Upper lobe of left lung (tissue), 6 donors: ENCODE measurements at places on chromosomes 5 and 9.

DNA sequence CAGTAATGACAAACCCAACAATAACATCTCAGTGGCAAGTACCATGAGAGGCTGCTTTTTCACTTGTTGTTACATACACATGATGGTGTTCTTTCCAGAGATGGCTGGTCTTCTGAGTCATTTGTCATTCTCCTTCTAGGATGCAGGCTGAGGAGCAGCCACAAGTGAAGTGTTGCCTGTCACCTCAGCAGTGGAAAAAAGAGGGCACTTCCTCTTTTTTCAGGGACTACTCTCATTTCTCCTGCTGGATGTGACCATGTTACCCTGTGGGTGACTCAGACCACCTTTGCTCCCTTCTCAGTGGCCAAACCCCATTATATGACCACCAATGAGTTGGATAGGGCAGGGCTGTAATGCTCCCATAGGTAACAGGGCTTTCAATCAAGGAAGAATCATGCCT is 587.0 kb upstream of the ADAMTS16 start:
- no peak for DNase-seq

GRCh38 chr5:53616939-53617549 is 56.6 kb downstream of the NDUFS4 start:
- DNase-seq, result no peak

- DNase-seq, result no peak
Observed at GRCh38 chr5:93044859-93045666, 536.0 kb downstream of the NR2F1-AS1 start.

DNA sequence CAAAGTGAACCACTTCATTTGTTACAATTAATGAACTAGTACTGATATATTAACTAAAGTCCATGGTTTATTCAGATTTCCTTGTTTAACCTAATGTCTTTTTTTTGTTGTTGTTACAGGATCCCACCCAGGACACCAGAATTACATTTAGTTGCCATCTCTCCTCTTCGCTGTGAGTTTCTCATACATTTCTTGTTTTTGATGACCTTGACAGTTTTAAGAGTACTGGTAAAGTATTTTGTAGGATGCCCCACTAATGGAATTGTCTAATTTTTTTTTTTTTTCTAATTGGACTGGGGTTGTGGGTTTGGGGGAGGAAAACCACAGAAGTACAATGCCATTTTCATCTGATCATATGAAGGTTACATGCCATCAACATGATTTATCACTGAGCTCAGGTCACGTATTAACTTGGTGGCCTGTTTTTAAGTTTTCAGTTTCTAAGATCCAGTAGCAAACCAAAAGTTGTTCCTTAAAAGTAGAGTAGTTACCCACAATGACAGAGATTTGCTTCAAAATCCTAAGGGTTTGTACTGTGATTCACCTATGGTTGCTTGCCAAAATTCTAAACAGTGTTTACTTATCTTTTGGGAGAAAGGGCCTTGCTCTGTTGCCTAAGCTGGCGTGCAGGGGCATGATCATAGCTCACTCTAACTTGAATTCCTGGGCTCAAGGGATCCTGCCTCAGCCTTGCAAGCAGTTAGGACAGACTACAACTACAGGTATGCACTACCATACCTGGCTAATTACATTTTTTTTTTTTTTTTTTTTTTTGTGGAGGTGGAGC is 4.5 kb upstream of the OTULIN start:
- no peak for DNase-seq

DNA sequence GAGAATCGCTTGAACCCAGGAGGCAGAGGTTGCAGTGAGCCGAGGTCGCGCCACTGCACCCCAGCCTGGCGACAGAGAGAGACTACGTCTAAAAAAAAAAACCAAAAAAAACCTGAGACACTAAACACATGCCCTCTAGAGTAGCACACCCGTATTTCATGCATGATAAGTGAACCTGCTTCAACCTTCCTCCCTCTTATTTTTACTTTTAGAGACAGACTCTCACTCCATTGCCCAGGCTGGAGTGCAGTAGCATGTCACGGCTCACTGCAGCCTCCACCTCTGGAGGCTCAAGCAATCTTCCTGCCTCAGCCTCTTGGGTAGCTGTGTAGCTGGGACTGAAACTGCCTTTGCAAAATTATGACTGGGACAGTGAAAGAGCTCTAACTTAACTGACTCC is 17.6 kb upstream of the NANS start:
- no peak for DNase-seq

DNA sequence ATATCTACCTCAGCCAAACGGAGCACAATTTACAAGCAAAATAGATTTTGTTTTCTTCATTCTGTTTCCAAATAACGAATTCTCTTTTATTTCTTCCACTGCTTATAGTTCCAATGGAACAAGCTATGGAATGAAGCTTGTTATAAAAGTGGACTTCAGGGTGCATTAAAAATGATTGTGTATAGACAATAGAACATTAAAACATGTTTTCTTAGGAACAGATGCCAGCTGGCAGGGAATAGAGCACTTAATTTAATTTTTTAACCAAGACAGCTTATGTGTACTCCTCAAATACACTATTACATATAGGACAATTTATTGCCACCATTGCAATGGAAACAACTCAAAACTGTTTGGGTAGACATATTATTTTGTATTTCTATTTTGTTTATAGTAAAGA is 860.1 kb upstream of the TYRP1 start:
- no peak for DNase-seq

- no peak for DNase-seq
Observed at GRCh38 chr5:15495026-15495425, 5.0 kb upstream of the FBXL7 start.
